ENCODE measurements at places on chromosomes 7 and 10. TPM values are rescaled to one million over a fixed set of nuclear protein-coding genes. Genes with fewer than 3 reads are reported as not detected.

Gene CCL24
- total RNA-seq: not detected

Gene C10orf95
- total RNA-seq: 0.32 TPM

Gene HOXA4
- total RNA-seq: not detected

- peak overlapping the region; percentile 90 for H3K27ac ChIP-seq
- peaks cover 17% of the 10 kb centered on the region for H3K36me3 ChIP-seq
- peak overlapping the region; percentile 91 for H3K4me3 ChIP-seq
- H3K27me3 ChIP-seq: no peaks in the 10 kb centered on the region
- H3K4me1 ChIP-seq: peaks cover 64% of the 10 kb centered on the region
These were observed 2.0 kb downstream of the CUL1 start for GRCh38 chr7:148700661-148701064.

GRCh38 chr7:19869979-19870378, 96.6 kb upstream of the TMEM196 start:
- H3K4me1 ChIP-seq: no peaks in the 10 kb centered on the region
- H3K27me3 ChIP-seq: no peaks in the 10 kb centered on the region
- H3K36me3 ChIP-seq: no peaks in the 10 kb centered on the region

All from activated T-helper 2 cell treated with anti-CD3 and anti-CD28 coated beads, Interferon-gamma antibody, Interleukin-2, Interleukin-4, amounts not matched to agents 10 μg/mL and 5 μg/mL and 100 μg/mL, durations not matched to agents 14 hours and 24 hours and 36 hours (primary cell).